ENCODE measurements at places on chromosomes 5 and 9. TPM values are rescaled to one million over a fixed set of nuclear protein-coding genes. Genes with fewer than 3 reads are reported as not detected.

OR1Q1 gene
- not detected for polyA plus RNA-seq

LRRTM2 gene
- 0.06 TPM for polyA plus RNA-seq

GRCh38 chr5:123951582-123951977 is 439.6 kb downstream of the CSNK1G3 start:
- no peaks in the 10 kb centered on the region for H3K27me3 ChIP-seq
- H3K36me3 ChIP-seq, result no peaks in the 10 kb centered on the region
- no peak overlapping the region for H3K27ac ChIP-seq
- H3K4me3 ChIP-seq, result no peak overlapping the region

DNA sequence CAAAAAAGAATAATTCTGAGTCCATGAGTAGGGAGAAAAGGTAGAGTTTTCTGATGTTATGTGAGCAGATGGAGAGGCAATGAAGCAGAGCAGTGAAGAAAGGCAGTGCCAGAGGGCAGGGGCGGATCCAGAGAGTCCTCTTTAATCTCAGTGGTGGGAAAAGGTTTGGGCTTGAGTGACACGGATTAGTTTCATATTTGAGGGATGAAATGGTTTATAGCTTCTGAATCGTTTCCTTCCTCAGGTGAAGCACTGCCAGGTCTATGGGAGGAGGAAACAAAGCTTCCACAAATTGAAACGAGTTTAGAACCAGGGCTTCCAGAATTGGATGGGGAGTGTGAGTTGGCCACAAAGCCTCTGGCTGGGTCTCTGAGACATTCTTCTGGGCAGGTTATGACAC is 517.0 kb upstream of the PAPPA start:
- H3K4me1 ChIP-seq, result no peaks in the 10 kb centered on the region
- no peak overlapping the region for H3K27ac ChIP-seq
- no peaks in the 10 kb centered on the region for H3K36me3 ChIP-seq
- no peak for DNase-seq
- no peak overlapping the region for H3K4me3 ChIP-seq

RLN1 gene
- polyA plus RNA-seq, result not detected

NR5A1 gene
- polyA plus RNA-seq, result not detected

GRCh38 chr5:151825445-151825844 is 53.7 kb downstream of the G3BP1 start:
- no peak overlapping the region for H3K4me3 ChIP-seq
- no peak overlapping the region for H3K27ac ChIP-seq
- H3K27me3 ChIP-seq, result no peaks in the 10 kb centered on the region
- peak; percentile 53 for DNase-seq

GRCh38 chr5:68287631-68287975 is 72.0 kb downstream of the PIK3R1 start:
- H3K36me3 ChIP-seq, result no peaks in the 10 kb centered on the region
- H3K4me3 ChIP-seq, result no peak overlapping the region
- no peak overlapping the region for H3K27ac ChIP-seq
- no peaks in the 10 kb centered on the region for H3K27me3 ChIP-seq
- H3K4me1 ChIP-seq, result peaks cover 11% of the 10 kb centered on the region

DNA sequence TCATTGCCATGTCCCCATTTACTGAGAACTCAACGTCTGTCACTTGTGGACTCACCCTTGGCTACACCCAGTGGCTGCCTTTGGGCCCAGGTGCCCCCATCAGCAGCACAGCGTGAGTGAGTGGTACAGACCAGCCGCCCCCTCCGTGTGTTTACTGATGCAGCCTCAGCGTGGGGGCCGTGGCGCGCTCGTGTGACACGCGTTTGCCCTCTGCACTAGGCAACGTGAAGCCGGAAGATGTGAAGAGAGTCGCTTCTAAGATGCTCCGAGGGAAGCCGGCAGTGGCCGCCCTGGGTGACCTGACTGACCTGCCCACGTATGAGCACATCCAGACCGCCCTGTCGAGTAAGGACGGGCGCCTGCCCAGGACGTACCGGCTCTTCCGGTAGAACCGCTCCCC is 12.4 kb downstream of the PMPCA start:
- no peak for DNase-seq
- peaks cover 20% of the 10 kb centered on the region for H3K36me3 ChIP-seq
- no peak overlapping the region for H3K4me3 ChIP-seq

PTPRD gene
- polyA plus RNA-seq, result 5.7 TPM

- DNase-seq, result no peak
- H3K27me3 ChIP-seq, result no peaks in the 10 kb centered on the region
- no peak overlapping the region for H3K4me3 ChIP-seq
- no peaks in the 10 kb centered on the region for H3K36me3 ChIP-seq
- no peaks in the 10 kb centered on the region for H3K4me1 ChIP-seq
These were observed 139.4 kb upstream of the IRX1 start for GRCh38 chr5:3456121-3456681.

SLC4A9 gene
- polyA plus RNA-seq, result not detected

GRCh38 chr5:103224894-103225246 is 33.7 kb upstream of the MACIR start:
- H3K4me1 ChIP-seq, result no peaks in the 10 kb centered on the region
- H3K36me3 ChIP-seq, result no peaks in the 10 kb centered on the region
- no peak overlapping the region for H3K27ac ChIP-seq

CREB3 gene
- 45.9 TPM for polyA plus RNA-seq

- no peak overlapping the region for H3K27ac ChIP-seq
- no peak overlapping the region for H3K4me3 ChIP-seq
- H3K4me1 ChIP-seq, result peaks cover 2% of the 10 kb centered on the region
- DNase-seq, result no peak
These were observed 15.1 kb downstream of the PSAT1 start for GRCh38 chr9:78311886-78312524.

PCDHA8 gene
- polyA plus RNA-seq, result not detected

DNA sequence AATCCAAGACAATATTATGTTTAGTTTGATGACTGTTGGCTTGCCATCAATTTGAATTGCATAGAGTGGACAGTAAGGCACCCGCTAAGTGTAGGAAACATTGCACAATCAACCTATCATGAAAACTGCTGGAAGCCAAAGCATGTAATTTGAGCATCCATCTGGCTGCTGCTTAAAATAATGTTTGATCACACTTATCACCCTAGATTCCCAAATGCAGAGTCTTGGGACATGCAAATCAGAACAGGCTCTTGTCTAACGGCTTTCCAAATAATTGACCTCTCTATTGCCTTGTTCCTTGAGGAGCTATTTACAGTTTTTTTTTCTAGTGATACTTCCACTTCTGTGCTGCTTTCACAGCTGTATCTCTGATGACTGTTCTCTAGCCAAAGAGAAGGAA is 342.1 kb downstream of the PRR16 start:
- no peak for DNase-seq
- H3K27ac ChIP-seq, result no peak overlapping the region

DNA sequence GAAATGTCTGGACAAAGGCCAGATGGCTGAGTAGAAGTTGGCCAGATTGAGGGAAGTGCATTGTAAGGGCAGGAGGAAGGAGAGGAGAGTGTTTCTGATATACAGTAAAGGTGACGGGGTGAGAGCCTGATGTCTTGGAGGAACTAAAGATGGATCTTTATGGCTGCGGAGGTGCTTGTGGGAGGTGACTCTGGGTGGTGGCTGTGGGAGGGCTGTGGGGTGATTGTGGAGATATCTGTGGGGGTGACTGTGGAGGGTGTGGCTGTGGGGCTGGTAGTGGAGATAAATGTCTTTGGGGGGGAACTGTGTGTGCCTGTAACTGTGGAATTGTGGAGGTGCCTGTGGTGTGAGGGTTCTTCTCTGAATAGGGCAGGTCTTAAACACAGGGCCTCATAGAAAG is 121.4 kb downstream of the CMYA5 start:
- H3K27me3 ChIP-seq, result no peaks in the 10 kb centered on the region
- DNase-seq, result no peak
- no peaks in the 10 kb centered on the region for H3K36me3 ChIP-seq
- H3K27ac ChIP-seq, result no peak overlapping the region
- no peaks in the 10 kb centered on the region for H3K4me1 ChIP-seq
- no peak overlapping the region for H3K4me3 ChIP-seq

DNA sequence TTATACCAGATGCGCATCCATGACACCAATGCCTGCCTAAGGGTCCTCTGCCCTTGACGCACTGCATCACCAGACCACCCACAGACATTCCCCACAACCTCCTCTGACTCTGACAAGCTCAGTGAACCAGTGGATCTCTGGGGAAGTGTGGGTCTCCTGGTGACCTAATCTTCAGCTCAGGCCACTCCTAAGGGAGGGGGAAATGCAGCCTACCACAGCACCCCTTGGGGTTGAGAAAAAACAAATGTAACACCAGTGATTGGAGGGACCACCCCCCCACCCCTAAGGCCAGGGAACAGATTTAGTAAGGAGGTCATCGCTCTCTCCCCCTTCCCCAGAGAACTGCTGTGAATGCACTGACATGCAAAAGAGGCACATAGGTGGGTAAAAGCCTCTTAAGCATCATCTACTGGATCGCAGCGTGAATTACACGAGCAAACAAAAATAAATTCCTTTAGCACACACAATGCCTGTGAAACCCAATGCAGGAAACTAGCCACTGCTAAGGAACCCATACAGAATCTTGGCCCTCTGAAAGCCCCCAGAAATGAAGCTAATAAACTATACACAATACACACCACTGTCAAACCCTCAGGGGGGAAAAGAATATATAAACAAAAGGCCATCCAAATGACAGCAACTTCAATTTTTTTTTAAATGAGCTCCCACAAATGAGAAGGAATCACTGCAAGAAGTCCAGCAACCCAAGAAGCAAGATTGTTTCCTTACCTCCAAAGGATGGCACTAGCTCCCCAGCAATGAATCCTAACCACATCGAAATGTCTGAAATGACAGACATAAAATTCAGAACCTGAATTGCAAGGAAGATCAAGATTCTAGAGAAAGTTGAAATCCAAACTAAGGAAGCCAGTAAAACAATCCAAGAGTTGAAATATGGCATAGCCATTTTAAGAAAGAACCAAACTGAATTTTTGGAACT is 513.7 kb upstream of the PTGER4 start:
- peaks cover 6% of the 10 kb centered on the region for H3K4me1 ChIP-seq
- no peak overlapping the region for H3K4me3 ChIP-seq
- peak; percentile 44 for DNase-seq
- H3K36me3 ChIP-seq, result no peaks in the 10 kb centered on the region

ARRDC3 gene
- 7.0 TPM for polyA plus RNA-seq

SLC6A18 gene
- polyA plus RNA-seq, result not detected

OR1J2 gene
- not detected for polyA plus RNA-seq

- H3K4me3 ChIP-seq, result no peak overlapping the region
- H3K4me1 ChIP-seq, result peaks cover 16% of the 10 kb centered on the region
- H3K27me3 ChIP-seq, result peaks cover 12% of the 10 kb centered on the region
- H3K36me3 ChIP-seq, result no peaks in the 10 kb centered on the region
- no peak overlapping the region for H3K27ac ChIP-seq
These were observed 31.4 kb upstream of the PSD2 start for GRCh38 chr5:139763930-139764791.

DNA sequence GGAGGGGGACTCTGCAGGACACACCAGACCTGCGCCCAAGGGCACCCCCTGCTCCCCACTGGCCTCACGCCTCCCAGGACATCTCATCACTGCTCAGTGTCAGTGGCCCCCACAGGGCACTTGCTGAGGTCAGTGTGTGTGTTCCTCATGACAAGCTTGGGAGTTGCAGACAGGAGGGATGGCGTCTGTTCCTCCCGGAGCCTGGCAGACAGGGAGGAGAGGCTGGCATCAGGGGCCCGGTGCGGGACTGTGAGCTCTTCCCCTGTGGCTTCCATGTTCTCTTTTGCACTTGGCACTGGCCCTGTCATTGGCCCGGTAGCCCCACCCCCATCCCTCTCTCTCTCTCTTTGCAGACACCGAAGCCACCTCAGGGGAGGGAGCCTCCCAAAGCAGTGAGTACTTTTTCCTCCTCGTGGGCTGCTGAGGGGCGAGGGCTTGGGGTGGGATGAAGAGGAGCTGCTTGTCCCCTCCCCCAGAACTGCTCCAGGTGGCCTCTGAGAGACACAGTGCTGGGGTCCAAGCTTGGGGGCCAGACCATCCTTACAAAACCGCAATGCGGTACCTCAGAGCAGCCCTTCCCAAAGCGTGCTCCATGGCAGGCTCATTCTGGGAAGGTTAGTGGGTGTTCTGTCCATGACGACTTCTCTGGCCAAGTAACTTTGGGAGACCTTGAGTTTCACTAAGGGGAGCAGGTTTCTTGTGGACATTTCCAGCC is 75.7 kb downstream of the AMBP start:
- no peak for DNase-seq
- no peak overlapping the region for H3K27ac ChIP-seq
- H3K4me3 ChIP-seq, result no peak overlapping the region
- peaks cover 24% of the 10 kb centered on the region for H3K4me1 ChIP-seq
- peaks cover 47% of the 10 kb centered on the region for H3K36me3 ChIP-seq

- no peak overlapping the region for H3K27ac ChIP-seq
- no peaks in the 10 kb centered on the region for H3K4me1 ChIP-seq
- H3K27me3 ChIP-seq, result peaks cover 15% of the 10 kb centered on the region
- no peaks in the 10 kb centered on the region for H3K36me3 ChIP-seq
These were observed 83.2 kb upstream of the LIFR start for GRCh38 chr5:38639377-38640358.

DNA sequence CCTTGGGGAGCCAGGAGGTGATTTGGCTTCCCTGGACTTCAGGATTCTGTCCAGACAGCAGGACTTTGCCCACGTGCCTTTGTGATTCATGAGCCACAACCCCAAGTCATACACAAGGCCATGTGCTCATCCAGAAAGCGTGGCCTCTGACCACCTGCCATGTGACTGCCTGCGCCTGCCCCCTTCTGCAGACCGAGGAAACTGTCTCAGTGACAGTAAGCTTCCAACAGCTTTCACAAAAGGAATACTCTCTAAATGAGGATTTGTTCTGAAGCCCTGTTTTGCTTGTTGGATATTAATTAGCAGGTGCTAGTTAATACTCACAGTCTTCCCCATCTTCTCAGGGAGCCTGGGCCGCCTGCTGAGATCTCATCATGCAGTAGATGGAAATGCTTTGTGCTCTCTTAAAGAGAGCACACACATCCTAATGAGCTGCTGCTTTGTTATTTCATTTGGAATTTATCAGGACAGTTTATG is 36.9 kb upstream of the ANGPTL2 start:
- no peak for DNase-seq
- H3K36me3 ChIP-seq, result no peaks in the 10 kb centered on the region
- H3K4me3 ChIP-seq, result no peak overlapping the region
- no peak overlapping the region for H3K27ac ChIP-seq
- no peaks in the 10 kb centered on the region for H3K27me3 ChIP-seq
- peaks cover 26% of the 10 kb centered on the region for H3K4me1 ChIP-seq

CEMIP2 gene
- 53.8 TPM for polyA plus RNA-seq

- H3K27ac ChIP-seq, result no peak overlapping the region
- no peaks in the 10 kb centered on the region for H3K27me3 ChIP-seq
- H3K4me3 ChIP-seq, result no peak overlapping the region
- H3K36me3 ChIP-seq, result peaks cover 10% of the 10 kb centered on the region
- no peak for DNase-seq
- peaks cover 17% of the 10 kb centered on the region for H3K4me1 ChIP-seq
These were observed 41.9 kb upstream of the IPPK start for GRCh38 chr9:92711844-92712243.

DEPDC1B gene
- 6.7 TPM for polyA plus RNA-seq

- no peaks in the 10 kb centered on the region for H3K36me3 ChIP-seq
- DNase-seq, result no peak
- peaks cover 7% of the 10 kb centered on the region for H3K27me3 ChIP-seq
- H3K4me1 ChIP-seq, result no peaks in the 10 kb centered on the region
- no peak overlapping the region for H3K27ac ChIP-seq
- no peak overlapping the region for H3K4me3 ChIP-seq
These were observed 304.4 kb downstream of the RAB3C start for GRCh38 chr5:58887311-58887710.

All from endothelial cell of umbilical vein (primary cell).